ENCODE measurements at places on chromosomes 13 and 19. TPM values are rescaled to one million over a fixed set of nuclear protein-coding genes. Genes with fewer than 3 reads are reported as not detected.

C2CD4C gene
- 0.42 TPM for total RNA-seq

IRS2 gene
- total RNA-seq: 6.5 TPM

SLITRK6 gene
- 75.8 TPM for total RNA-seq

CFAP97D2 gene
- not detected for total RNA-seq

CIC gene
- 14.0 TPM for total RNA-seq

TRMT1 gene
- 16.5 TPM for total RNA-seq

ATP8A2 gene
- total RNA-seq: 1.4 TPM

MYADM gene
- 31.9 TPM for total RNA-seq

ZNF44 gene
- 28.3 TPM for total RNA-seq

SLC7A9 gene
- total RNA-seq: 0.79 TPM

CAMSAP3 gene
- 0.90 TPM for total RNA-seq

ZNF536 gene
- 34.4 TPM for total RNA-seq

LYPD5 gene
- total RNA-seq: 0.58 TPM

ERICH6B gene
- total RNA-seq: not detected

CDC42EP5 gene
- total RNA-seq: 31.4 TPM

HIPK4 gene
- total RNA-seq: not detected

CGB5 gene
- total RNA-seq: not detected

BORA gene
- 9.0 TPM for total RNA-seq

CPB2 gene
- not detected for total RNA-seq

AP1M2 gene
- 9.4 TPM for total RNA-seq

SCAF1 gene
- total RNA-seq: 8.3 TPM

CRX gene
- not detected for total RNA-seq

DBP gene
- 4.6 TPM for total RNA-seq

GSX1 gene
- total RNA-seq: not detected

FSD1 gene
- total RNA-seq: 1.6 TPM

F7 gene
- total RNA-seq: 0.63 TPM

NKPD1 gene
- total RNA-seq: 0.58 TPM

CLDND2 gene
- total RNA-seq: not detected

MIDN gene
- total RNA-seq: 12.2 TPM

GRK1 gene
- 0.05 TPM for total RNA-seq

STX10 gene
- 26.4 TPM for total RNA-seq

DENND1C gene
- 0.63 TPM for total RNA-seq

MADCAM1 gene
- total RNA-seq: 1.3 TPM

NTF4 gene
- 2.5 TPM for total RNA-seq

OLFM2 gene
- total RNA-seq: 18.2 TPM

ZNF558 gene
- 36.0 TPM for total RNA-seq

SLC10A2 gene
- not detected for total RNA-seq

FXYD1 gene
- 26.9 TPM for total RNA-seq

HSPB6 gene
- 25.4 TPM for total RNA-seq

JSRP1 gene
- total RNA-seq: 1.6 TPM

Measured in urinary bladder (tissue), 4 donors.